ENCODE measurements at places on chromosomes 1 and 21.

- DNase-seq = no peak
These were observed 1366.2 kb downstream of the PLA2G4A start for GRCh38 chr1:188194916-188195315.

- peak; percentile 51 for DNase-seq
These were observed 16.8 kb upstream of the RIPK4 start for GRCh38 chr21:41783476-41784180.

GRCh38 chr1:148328884-148329283, 154.2 kb downstream of the PPIAL4G start:
- DNase-seq = no peak

- peak; percentile 89 for DNase-seq
These were observed 38.7 kb upstream of the NEK7 start for GRCh38 chr1:198118134-198118533.

GRCh38 chr1:147665521-147665920, 4.8 kb downstream of the ACP6 start:
- DNase-seq = no peak

GRCh38 chr1:221907166-221907932, 165.5 kb upstream of the DUSP10 start:
- DNase-seq = no peak

Measured in tongue (tissue), 3 donors.